ENCODE measurements at places on chromosomes 5 and 9. TPM values are rescaled to one million over a fixed set of nuclear protein-coding genes. Genes with fewer than 3 reads are reported as not detected.

The WDR38 gene
- not detected for total RNA-seq

The IFNA13 gene
- total RNA-seq: not detected

DNA sequence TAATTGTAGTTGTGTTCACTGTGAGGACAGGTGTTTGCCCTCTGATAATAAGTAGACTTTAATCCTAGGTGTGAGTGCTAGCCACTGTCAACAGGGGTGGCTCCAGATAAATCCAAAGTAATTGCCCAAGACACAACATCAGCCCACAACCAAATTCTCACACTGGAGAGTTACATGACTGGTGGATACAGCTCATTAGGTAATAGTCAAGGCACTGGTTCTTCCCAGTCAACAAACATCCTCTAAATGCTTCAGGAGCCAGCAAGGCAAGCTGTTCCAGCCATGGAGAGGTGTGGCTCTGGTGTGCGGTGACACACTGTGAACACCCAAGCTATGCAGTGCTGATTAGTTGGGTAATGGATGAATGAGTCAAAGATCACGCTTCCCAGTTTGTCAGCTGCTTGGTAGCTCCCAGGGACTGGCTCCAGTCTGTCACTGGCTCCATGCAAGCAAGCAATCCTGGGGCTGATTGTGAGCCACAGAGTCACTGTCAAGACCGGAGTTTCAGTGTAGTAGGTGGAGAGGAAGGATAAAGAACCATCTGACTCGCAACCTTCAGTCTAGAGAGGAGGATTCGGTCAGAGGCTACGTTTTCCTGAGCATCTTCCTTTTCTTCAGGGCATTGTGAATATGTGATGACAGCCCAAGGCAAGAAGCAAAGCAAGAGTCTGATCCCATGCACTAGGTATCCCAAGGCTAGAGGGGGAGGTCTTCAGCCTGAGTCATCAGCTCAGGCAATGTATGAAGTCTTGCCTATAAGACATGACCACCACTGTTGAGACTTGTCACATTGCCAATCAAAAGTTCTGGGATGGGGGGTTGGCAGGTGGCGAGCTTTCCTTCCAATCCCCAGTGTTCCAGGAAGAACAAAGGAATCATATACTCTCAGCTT is 63.1 kb downstream of the UGCG start:
- H3K27ac ChIP-seq: no peak overlapping the region
- DNase-seq: no peak
- H3K36me3 ChIP-seq: no peaks in the 10 kb centered on the region
- peaks cover 17% of the 10 kb centered on the region for H3K4me1 ChIP-seq
- H3K4me3 ChIP-seq: no peak overlapping the region

DNA sequence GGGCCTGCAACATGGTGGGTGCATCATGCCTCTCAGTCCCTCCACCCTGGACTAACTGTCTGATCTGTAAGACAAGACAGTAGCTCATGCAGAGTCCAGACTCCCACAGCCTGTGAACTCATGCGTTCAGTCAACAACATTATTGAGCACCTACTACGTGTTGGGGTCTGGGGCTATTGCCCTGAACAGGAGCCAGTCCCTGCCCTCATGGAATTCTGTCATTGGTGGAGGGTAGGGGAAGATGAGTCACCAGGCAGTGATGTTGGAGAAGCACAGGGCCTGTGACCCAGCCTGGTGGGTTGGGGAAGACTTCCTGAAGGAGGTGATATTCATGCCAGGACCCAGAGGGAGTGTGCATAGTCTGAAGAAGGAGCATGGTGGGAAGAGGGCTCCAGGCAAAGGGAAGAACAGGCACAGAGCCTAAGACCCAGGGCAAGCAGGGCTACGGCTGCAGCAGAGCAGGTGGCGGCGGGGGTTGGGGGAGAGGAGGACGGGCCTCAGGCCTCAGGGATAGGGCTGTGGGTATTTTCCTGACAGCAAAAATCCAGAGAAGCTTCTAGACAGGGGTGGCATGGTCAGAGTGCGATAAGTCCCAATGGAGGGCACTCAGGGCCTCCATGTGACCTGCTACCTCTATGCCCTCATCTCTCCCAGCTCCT is 26.7 kb upstream of the PSD2 start:
- H3K27me3 ChIP-seq: peaks cover 33% of the 10 kb centered on the region
- H3K36me3 ChIP-seq: peaks cover 3% of the 10 kb centered on the region
- H3K4me3 ChIP-seq: no peak overlapping the region
- peaks cover 13% of the 10 kb centered on the region for H3K4me1 ChIP-seq
- DNase-seq: no peak
- H3K27ac ChIP-seq: no peak overlapping the region

DNA sequence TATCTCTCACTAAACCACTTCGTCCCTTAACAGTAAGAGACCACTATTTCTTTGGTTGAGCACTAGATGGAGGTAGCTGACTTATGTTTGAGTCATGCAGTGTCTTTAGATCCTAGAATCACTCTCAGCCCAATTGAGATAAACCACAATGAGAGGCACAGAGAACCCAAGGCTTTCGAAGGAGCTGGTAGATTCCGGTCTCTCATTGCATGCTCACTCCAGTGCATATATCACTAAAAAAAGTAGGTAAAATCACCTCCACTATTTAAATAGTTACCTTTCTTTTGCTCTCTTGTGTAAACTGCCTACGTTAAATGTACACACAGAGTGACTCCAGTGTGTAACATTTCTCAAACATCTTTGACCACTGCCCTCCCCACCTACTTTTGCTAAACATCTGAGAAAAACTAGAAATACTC is 27.6 kb downstream of the ACTL7A start:
- peaks cover 25% of the 10 kb centered on the region for H3K36me3 ChIP-seq
- H3K27me3 ChIP-seq: no peaks in the 10 kb centered on the region
- no peak for DNase-seq
- H3K27ac ChIP-seq: peak overlapping the region; percentile 11
- H3K4me1 ChIP-seq: peaks cover 5% of the 10 kb centered on the region
- no peak overlapping the region for H3K4me3 ChIP-seq

DNA sequence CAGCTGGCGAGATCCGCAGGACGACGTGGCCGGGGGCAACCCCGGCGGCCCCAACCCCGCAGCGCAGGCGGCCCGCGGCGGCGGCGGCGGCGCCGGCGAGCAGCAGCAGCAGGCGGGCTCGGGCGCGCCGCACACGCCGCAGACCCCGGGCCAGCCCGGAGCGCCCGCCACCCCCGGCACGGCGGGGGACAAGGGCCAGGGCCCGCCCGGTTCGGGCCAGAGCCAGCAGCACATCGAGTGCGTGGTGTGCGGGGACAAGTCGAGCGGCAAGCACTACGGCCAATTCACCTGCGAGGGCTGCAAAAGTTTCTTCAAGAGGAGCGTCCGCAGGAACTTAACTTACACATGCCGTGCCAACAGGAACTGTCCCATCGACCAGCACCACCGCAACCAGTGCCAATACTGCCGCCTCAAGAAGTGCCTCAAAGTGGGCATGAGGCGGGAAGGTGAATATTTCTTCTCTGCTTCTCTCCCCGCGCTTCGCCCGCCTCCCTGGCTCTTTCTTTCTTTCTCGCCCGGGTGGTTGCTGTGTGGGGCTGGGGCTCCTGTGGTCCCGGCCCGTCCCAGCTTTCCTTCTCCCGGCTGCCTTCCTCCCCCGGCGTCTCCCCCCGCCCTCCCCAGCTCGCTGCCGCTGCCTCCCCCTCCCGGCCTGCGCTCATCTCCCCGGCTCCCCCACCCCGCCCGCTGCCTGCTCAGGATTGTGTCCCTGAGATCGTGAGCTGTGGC is 2.2 kb downstream of the NR2F1 start:
- no peak overlapping the region for H3K27ac ChIP-seq
- no peak for DNase-seq
- H3K4me1 ChIP-seq: peaks cover 12% of the 10 kb centered on the region
- peak overlapping the region; percentile 74 for H3K4me3 ChIP-seq
- peaks cover 6% of the 10 kb centered on the region for H3K36me3 ChIP-seq
- H3K27me3 ChIP-seq: peaks cover 47% of the 10 kb centered on the region

- H3K27me3 ChIP-seq: no peaks in the 10 kb centered on the region
- DNase-seq: no peak
- H3K36me3 ChIP-seq: no peaks in the 10 kb centered on the region
- H3K27ac ChIP-seq: no peak overlapping the region
- no peaks in the 10 kb centered on the region for H3K4me1 ChIP-seq
- H3K4me3 ChIP-seq: no peak overlapping the region
Observed at GRCh38 chr9:119009249-119009648, 360.0 kb downstream of the BRINP1 start.

All from T-helper 17 cell (primary cell).